Fibroblast of skin of right biceps (primary cell): ENCODE measurements at places on chromosomes 5 and 9.

DNA sequence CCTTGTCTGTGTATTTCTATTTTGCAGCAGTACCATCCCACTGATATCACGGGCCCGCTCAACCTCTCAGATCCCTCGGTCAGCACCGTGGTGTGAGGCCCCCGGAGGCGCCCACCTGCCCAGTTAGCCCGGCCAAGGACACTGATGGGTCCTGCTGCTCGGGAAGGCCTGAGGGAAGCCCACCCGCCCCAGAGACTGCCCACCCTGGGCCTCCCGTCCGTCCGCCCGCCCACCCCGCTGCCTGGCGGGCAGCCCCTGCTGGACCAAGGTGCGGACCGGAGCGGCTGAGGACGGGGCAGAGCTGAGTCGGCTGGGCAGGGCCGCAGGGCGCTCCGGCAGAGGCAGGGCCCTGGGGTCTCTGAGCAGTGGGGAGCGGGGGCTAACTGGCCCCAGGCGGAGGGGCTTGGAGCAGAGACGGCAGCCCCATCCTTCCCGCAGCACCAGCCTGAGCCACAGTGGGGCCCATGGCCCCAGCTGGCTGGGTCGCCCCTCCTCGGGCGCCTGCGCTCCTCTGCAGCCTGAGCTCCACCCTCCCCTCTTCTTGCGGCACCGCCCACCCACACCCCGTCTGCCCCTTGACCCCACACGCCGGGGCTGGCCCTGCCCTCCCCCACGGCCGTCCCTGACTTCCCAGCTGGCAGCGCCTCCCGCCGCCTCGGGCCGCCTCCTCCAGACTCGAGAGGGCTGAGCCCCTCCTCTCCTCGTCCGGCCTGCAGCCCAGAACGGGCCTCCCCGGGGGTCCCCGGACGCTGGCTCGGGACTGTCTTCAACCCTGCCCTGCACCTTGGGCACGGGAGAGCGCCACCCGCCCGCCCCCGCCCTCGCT is 1.9 kb downstream of the LRRC26 start:
- DNase-seq, result no peak

- no peak for DNase-seq
Observed at GRCh38 chr5:19790829-19791466, 197.1 kb downstream of the CDH18 start.

DNA sequence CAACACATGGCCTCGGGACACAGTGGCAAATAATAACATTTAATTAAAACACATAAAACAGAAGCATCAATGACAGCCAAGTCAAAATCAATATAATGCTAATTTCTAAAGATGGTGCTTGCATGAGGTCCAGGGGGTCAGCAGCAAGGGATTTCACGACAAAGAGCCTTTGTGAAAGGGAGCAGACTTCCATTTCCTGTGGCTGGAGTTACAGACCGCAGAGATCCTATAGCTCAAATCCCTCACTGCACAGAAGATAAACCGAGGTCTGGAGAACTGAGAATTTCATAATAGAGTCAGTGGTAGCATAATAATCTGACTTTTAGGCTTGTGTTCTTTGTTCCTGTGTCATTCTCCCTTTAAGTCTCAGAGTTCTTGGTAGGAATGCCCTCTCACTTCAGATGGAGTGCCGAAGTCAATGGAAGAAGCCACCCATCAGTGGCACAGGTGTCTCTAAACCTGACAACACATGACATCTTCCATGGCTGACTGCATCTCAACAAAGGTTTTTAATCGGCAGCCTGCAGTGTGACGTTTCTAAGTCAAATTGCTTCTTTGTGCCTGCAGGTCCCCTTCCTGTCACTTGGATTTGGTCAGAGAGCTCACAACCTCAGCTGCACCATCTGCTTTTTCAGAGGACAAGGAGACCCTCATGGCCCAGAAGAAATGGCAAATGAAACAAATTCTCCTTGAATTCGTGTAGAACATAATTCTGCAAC is 67.4 kb downstream of the CARTPT start:
- no peak for DNase-seq

DNA sequence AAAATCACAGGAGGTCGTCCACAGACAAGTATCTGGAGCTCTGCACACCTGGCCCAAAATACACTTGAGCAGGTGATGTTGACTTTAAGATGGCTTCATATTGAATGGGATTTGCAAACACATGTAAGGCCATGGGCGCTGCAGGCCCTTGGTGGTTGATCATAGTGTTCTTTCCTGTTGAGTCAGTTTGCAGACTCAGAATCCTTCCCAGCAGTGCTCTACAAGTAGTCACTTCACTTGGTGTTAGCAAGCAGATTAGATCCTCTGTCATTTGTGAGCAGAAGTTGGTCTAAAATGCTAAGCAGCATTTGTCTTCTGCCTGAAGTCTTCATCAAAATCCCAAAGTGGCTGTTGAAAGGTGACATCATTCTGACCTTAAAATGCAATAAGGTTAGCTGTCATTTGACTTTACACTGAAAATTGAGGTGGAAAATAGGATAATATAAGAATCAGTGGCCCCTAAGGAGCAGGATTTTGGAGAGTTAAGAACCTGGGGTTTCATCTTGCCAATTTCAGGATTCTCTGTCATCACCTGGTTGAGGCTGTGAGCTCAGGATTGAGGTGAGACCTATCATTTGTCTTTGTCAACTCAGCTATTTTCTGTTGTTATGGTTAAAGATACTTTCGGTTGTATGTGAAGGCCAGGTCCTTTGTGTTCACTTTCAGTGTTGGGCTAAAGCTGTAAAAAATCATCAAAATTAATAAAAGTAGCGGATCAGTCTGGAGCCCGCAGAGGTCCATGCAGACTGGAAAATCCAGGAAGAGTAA is 114.5 kb downstream of the LRRC70 start:
- DNase-seq, result no peak

DNA sequence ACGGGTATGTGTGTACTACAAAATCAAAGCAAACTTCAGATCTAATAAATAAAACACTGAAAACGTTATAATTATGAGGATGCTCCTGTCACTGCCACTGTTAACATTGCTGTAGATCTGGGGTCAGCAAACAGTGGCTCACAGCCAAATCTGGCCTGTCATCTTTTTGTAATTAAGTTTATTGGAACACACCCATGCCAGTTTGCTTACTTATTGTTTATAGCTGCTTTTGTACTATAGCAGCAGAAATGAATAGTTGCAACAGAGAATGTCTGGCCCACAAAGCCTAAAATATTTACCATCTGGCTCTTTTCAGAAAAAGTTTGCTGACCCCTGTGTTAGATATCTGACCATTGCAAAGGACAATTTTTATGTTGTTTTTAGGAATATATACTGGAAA is 32.1 kb downstream of the PRRC1 start:
- no peak for DNase-seq

DNA sequence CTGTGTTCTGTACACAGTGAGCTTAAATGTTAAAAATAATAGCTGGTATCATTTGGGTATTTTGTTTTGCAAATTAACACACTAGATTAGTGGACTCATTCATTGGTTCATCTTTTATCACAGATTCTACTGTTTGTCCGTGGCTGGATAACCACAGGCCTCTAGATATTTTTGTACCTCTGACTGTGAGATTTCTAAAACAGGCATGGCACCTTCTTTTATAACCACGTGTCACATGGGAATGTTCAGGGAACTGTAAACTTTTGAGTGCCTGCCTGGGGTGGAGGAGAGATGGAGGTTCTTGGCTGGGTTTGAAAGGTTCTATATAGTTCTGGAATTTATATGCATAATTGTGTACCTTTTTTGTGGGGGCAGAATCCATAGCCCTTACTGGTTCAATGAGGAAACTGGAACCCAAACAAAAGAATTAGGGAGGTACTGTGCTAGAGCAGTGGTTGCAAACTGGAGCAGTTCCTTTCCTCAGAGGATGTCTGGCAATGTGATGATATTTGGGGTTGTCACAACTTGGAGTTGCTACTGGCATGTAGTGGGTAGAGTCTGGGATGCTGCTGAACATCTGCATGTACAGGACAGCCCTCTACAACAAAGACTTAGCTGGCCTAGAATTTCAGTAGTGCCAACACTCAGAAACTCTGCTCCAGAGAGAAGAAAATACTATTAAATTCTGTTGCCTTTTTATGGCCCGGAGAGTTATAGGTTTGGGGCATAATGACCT is 16.9 kb downstream of the TLE4 start:
- no peak for DNase-seq

- no peak for DNase-seq
Observed at GRCh38 chr5:56595566-56595965, 219.8 kb upstream of the MAP3K1 start.
